CD4-positive, alpha-beta T cell treated with Interleukin-2 at 100 ng/mL for 4 hours (primary cell): ENCODE measurements at places on chromosomes 3 and 15.
A peak's percentile ranks its signal among the peaks of the same experiment; 100 is the strongest.

DNA sequence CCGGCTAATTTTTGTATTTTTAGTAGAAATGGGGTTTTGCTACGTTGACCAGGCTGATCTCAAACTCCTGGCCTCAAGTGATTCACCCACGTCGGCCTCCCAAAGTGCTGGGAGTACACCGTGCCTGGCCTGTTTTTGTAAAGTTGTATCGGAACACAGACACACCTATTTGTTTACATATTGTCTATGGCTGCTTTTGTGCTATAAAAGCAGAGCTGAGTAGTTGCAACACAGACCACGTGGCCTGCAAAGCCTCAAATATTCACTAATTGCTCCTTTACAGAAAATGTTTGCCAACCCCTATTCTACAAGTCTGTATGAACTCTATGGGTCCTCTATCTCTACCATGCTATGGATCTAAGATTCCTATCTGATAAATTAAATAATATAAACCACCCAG is 175.5 kb downstream of the CADPS start:
- DNase-seq: no peak

- no peak for DNase-seq
Measured at GRCh38 chr15:77564938-77565337, 67.8 kb downstream of the LINGO1 start.

GRCh38 chr3:184561913-184562877 is 610 bp downstream of the EPHB3 start:
- DNase-seq: no peak

GRCh38 chr15:79516646-79517045 is 84.5 kb downstream of the MINAR1 start:
- no peak for DNase-seq

- no peak for DNase-seq
Measured at GRCh38 chr3:167783781-167784180, 48.3 kb downstream of the SERPINI1 start.

DNA sequence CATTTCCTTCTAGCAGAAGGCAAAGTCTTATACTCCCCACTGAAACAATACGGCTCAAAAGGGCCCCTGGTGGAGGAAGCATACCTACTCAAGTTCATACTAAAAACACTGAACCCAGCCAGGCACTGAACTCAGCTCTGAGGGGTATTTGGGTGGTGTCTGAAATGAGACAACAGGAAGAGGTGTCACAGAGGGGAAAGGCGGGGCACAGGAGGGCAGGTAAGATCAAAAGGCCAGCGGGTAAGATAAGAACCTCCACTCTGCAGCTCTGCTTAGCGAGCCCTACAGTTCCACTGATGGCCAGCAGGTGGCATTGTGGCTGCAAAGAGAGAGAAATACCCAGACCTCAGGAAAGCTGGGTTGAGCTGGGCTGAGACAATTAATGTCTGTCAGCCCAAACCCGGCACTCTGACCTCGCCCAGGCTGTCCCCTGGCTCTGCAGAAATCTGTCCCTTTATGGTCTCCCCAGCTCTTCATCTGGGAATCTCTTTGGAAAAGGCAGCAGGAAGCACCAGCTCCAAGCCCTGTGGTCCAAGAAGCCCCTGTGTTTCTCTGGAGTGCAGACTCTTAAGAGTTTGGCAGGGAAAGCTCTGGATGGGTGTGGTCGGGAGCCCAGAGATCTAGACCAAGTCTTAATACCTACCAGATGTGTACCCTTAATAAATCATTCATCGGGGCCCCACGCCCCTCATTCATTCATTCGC is 8.4 kb downstream of the MFGE8 start:
- DNase-seq: peak; percentile 98

GRCh38 chr3:127052121-127052561 is 69.2 kb downstream of the PLXNA1 start:
- no peak for DNase-seq

DNA sequence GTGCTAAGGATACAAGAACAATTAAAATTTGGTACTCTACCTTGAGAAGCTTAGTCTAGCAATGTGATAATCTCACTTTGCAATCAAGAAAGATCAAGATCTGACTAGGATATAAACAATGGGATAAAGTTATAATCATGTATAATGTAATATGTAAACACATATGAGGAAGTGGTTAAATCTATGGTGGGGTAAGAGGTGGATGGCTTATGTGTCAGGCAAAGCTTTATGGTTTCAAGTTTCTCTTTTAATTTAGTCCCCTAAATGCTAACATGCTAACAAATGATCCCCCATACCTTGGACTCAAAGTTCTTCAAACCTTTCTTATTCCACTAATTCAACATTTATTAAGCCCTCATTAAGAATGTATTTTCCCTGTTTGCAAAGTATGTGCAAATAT is 2.5 kb downstream of the RSL24D1 start:
- DNase-seq: no peak

DNA sequence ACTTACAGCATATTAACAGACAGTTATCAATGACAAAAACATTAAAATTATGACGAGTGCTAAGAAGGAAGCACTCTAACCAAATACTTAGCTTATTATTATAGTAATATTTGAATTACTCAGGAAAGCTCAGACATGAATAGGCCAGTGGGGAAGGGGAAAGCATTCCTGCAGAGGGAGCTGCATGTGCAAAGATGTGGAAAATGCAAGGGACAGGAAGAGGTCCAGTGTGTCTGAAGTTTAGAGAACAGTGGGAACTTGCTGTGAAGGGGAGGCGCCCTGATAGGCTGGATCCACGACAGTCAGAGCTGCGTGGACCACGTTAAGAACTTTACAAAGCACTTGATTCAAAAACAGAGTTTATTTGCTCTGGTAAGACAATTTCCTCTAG is 1.2 kb upstream of the SPICE1 start:
- DNase-seq: no peak

- no peak for DNase-seq
Measured at GRCh38 chr3:126678693-126679317, 23.9 kb upstream of the TXNRD3 start.

DNA sequence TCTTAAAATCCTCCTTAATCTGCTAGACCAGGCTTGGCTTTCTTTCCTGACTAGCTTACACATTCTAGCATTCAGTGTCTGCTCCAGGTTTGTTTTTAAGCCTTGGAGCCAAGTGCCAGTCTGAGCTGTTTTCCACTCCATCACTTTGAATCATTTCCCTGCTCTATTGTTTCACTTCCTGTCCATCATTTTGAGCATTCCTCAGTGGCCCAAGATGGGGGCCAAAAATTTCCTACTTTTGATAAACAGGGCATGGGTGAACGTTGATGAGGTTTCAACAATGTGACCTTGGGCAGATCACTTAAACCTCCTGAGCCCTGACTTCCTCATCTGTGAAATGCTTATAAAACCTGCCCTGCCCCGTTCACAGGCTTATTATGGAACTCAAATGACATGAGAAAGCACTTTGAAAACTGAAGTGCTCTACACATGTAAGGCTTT is 4.4 kb downstream of the CYP19A1 start:
- DNase-seq: no peak

DNA sequence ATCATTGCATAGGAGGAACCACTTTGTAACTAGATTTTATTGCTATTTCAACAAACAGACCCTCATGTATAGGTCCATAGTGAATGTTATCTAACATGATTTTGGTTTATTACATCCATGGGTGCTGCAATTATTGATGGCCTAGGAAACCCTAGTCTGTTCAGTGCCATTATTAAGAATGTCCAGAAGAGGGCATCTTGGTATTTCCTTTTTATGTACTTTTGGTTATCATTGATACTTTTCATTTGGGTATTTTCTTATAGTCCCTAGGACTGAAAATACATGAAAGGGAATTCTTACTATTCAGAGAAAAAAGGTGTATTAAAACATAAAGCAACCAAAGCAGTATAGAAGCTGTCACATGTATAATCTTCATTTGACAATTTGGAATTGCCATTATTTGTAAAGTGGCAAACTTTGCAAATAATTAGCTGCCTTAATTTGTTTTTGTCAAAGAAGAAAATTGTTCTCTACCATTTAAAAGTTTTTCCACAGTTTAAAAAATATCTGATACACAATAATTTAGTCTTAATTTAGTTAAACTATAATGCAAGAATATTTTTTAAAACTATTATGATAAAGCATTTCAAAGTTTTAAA is 48.7 kb downstream of the CNOT10 start:
- peak; percentile 26 for DNase-seq

DNA sequence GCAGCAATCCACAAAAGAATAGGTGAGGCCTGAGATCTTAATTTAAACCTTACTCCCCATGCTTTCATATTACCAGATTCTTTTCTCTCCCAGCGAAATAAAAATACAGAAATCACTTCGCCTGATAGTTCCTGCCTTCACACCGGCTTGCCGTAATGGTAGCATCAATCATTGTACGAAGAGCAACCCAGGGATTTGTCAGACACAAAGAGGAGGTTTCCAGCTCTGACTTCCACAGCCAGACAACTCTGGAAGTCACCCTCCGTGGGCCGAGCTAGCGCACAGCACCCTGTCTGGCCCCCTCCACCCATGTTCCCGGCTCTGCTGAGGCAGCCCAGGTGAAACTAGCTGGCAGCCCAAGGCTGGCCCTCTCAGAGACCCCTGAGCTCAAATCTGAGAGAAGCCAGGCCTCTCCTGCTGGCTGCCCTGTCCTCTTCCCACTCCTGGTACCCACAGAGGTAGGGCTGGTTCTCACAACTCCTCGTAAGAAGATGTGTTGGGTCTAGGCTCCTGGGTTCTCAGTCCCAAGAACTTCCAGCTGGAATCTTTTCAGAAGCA is 156.9 kb upstream of the BNIP2 start:
- DNase-seq: no peak

DNA sequence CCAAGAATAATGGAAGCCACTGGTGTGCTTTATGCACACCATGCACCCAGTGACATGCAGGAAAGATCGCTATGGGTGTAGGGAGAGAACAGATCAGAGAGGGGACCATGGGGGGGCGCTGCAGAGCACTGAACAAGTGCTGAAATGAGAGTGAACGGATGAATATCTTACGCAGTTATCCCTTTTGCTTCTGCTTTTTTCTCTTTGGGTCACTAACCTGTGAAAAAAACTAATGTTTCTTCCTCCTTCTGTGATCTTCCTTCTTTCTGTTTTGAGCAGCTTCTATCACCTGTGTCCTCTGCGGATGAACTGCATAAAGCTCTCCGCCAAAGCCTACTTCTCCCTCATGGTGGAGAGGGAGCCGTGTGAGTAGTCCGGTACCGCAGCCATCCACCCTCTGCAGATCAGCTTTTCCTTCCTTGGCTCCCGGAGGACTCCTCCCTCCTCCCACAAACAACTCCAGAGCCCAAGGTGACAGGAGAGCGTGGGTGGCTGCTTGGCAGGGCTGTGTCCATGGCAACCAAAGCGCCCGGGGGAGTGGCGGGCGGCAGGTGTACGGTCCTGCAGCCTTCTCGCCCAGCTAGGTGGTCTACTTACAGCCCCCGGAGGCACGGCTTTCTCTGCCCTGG is 106.2 kb downstream of the DGKG start:
- DNase-seq: no peak

DNA sequence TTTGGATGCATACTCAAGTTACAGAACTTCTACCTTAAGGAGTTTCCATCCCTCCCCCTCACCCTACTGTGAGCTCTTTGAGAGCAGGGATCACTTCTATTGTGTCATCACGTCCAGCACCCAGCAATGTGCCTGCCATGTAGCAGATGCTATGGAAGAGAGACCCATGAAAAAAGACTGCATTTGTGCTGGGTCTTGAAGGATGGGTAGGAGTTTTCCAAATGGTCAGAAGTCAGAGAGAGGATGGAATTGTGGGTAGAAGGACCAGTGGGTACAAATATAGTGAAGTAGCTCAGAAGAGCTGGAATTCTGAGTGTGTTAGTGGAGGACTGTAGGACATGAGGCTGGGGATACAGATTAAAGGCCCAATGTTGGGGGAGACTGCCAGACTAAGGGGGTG is 141.7 kb downstream of the SRGAP3 start:
- no peak for DNase-seq

DNA sequence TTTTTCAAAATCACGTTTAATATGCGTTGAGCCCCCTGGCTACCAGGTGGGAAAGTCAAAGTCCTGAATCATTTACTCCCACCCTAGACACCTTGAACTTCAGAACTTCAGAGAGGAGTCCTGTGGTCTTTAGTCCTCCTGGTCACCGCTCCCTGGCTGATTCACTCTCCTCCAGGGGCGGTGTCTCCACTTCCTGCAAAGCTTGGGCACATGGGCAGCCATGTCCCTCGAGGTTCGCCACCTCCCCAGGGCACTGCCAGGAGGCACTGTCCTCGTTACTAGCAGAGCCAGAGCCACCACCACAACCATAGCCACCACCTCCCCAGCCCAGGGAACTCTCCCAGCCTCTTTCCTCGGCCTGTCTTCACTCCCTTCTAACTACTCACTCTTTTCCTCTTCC is 31.0 kb downstream of the LOXL1 start:
- no peak for DNase-seq

DNA sequence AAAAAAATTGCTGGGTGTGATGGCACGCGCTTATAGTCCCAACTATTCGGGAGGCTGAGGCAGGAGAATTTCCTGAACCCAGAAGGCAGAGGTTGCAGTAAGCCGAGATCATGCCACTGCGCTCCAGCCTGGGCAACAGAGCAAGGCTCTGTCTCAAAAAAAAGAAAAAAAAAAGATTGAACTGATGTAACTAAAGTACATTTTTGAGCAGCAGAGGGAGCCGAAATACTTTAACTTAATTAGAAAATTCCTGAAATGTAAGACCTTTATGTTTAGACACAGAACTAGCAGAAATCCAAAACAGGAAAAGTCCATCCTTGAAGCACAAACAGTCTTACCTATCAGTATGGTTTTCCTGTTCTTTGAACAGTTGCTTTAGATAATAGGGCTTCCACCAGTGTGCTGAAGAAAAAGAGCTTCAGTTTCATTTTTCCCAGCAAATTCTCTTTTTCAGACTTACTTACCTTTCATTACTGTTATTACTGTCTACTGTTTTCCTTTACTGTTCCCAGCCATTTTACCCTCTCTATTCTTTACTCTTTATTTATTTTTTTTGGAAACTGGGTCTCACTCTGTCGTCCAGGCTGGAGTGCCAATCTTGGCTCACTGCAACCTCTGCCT is 33.4 kb upstream of the ZNF609 start:
- peak; percentile 20 for DNase-seq

GRCh38 chr3:156728267-156728985 is 54.0 kb downstream of the TIPARP start:
- DNase-seq: no peak
